Left lung (tissue), 14 donors: ENCODE measurements at places on chromosomes 12 and 14. TPM values are rescaled to one million over a fixed set of nuclear protein-coding genes. Genes with fewer than 3 reads are reported as not detected.
A peak's percentile ranks its signal among the peaks of the same experiment; 100 is the strongest.

DNA sequence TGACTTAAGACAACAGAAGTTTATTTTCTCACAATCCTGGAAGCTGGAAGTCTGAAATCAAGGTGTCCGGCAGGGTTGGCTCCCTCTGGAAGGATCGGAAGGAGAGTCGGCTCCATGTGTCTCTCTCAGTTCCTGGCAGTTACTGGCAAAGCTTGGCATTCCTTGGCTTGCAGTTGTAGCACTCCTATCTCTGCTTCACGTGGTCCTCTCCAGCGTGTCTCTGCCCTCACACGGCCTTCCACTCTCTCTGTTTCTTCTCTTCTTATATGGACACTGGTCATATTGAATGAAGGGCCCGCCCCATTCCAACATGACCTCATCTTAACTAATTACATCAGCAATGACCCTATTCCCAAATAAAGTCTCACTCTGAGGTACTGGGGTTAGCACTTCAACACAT lies 60.1 kb upstream of the TUNAR start:
- DNase-seq = no peak

DNA sequence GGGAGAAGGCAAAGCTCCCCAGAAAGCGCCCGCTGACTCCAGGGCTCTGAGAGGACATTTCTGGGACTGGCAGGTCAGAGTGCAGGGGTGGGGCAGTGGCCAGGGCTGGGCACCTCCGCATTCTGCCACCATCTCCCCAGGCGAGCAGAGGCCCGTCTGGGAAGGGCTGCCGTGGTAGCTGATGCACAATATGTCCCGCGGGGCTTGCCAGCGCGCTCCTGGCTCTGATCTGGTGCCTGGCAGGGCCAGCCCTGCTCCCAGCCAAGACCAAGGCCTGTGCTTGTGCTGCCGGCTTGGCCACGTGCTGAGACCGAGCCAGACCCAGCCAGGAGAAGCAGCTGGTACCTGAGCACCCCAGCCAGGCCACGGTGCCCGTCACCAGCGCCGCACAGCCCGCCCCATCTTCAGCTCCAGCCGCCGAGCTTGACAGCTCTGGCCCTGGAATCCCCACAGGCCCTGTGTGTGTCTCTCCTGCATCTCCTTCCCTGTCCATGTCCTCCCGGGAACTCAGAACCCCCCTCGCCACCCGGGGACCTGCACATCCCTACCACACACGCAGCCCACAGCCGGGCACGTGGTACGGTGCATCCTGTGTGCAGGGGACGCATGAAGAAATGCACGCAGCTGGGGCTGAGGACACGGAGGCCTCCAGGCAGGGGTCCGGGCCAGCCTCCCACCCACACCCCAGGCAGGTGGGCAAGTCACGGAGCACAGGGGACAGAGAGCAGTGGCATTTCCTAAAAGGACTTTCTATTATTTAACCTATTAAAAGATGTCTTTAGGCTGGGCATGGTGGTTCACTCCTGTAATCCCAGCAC lies 68.6 kb upstream of the C14orf180 start:
- DNase-seq = no peak

GRCh38 chr12:65474831-65475230 lies 196.3 kb downstream of the MSRB3 start:
- no peak for DNase-seq

The KRT4 gene
- 6.1 TPM for polyA plus RNA-seq

DNA sequence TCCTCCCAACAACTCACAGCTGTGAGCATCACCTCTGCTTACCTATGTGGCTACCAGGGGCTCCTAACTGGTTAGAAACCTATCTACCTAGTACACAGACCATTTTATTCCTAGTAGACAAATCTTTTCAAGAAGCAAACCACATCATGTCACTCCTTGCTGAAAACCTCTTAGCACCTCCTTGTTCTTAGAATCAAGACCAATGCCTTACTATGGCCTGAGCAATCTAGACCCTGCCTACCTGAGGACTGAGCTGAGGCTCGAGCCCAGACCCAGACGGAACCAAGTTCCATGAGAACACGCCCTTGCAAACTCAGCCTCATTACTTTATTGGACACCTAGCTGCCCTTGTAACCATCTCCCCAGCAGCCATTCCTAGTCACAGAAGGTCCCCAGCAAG lies 32.6 kb downstream of the CMKLR1 start:
- DNase-seq = no peak

- no peak for DNase-seq
These were observed 175.7 kb upstream of the GSC start for GRCh38 chr14:94945615-94946014.

The AEBP2 gene
- polyA plus RNA-seq = 53.8 TPM

GRCh38 chr12:570435-570920 lies 92.8 kb downstream of the NINJ2 start:
- DNase-seq = peak; percentile 19

GRCh38 chr14:33840797-33841196 lies 110.1 kb downstream of the EGLN3 start:
- no peak for DNase-seq

- DNase-seq = peak; percentile 13
These were observed 192.3 kb downstream of the ANO4 start for GRCh38 chr12:100986595-100987547.

DNA sequence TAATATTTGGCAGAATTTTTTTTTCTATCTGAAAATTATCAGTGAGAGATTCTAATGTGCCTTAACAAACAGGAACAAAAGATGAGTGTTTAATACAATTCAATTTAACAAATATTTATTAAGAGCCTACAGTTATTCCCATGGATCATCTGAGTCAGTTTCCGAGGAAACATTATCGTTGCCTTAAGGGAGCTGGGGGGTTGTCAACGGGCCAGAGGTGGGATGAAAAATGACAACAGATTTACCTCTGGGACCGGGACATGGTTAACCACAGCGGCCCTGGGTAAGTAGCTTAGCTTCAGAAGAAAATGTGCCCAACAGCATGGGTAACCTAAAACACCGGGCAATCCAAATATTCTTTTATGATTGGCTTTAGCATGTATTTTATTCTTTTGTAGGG lies 113.6 kb downstream of the DAD1 start:
- DNase-seq = no peak

GRCh38 chr14:56261046-56261445 lies 142.8 kb downstream of the PELI2 start:
- DNase-seq = no peak

- no peak for DNase-seq
These were observed 9.6 kb downstream of the TBX5 start for GRCh38 chr12:114396153-114396868.

DNA sequence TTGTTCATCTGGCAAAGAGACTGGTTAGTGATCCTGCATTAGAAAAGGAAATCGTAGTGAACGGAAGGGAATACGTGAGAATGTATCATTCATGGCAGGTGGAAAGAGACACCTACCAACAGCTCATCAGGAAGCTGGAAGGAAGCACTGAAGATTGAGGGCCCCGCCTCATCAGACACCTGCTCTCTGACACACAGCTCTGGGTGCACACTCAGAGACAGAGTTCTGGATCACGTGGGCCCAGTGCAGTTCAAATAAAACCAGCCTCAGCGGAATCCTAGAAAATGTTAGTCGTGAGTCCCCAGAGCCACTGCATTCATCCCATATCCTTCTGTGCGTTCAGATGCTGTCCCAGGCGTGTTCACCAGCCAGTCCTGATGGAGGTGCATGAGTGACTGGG lies 129.7 kb downstream of the GLT1D1 start:
- no peak for DNase-seq

DNA sequence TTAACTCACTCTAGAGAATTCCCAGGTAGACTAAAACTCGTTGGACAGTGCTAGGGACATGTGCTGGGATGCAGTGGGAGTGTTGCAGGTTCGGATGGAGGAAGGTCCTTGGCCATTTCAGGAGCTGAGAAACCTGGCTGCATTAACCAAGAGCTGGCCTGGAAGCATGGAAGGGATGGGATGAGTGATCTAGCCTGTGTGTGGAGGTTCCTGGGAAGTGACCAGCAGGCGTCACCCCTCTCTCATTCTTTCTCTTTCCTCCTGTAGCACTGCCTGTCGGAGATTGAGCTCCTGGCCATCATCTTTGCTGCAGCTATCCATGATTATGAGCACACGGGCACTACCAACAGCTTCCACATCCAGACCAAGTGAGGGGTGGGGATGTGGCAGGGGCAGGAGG lies 15.6 kb downstream of the PPP1R1A start:
- DNase-seq = no peak

- DNase-seq = no peak
These were observed 132.4 kb upstream of the PZP start for GRCh38 chr12:9340422-9341259.

The POTEG gene
- polyA plus RNA-seq = not detected

DNA sequence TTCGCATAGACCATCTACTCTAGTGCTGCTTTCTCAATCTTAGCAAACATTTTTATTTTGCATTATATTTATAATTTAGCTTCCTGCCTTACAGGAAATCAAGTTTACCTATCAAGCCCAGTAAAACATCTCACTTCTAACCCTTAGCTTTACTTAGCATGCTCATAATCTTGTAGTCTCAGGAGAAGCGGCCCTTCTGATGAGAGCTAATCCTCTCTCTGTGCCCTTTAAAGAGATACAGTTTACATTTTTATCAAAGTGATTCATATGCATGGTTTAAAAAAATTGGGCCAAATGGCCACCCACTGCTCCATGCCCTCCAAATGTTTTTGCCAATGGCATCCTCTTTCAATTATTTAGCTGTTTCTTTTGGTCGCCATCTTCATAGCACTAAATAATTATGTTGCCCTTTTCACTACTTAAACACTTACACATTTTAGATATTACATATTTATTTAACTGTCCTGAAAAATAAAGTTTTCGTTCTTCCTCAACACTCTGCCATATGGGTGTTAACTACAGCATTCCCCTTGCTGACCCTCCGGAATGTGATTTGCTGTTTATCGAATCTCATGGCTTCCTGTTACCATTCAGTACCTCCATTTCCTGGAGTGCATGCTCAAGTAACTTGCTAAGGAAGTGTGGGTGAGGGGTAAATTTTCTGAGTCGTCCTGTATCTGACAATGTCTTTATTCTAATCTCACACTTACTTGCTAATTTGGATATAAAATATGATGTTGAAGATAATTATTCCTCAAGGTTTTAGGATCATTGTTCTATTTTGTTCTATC lies 29.3 kb downstream of the YLPM1 start:
- DNase-seq = no peak

DNA sequence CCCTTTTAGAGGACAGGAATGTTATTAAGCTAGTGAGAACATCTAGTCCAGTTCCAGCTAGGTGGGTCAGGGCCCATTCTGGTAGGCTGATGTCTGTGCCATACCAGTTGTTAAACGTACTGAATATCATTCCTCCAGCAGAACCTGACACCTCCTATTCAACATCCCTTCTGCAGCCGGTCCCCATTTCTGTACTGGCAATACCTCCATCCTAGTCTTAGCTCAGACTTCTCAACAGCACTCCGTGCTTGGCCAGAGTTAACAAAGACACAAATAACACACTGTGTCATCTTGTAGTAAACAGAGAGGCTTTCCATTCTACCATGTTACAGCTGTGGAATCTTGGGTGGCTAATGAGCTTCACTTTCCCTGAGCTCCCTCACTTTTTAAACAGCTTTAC lies 94.3 kb upstream of the PDE3A start:
- DNase-seq = no peak

DNA sequence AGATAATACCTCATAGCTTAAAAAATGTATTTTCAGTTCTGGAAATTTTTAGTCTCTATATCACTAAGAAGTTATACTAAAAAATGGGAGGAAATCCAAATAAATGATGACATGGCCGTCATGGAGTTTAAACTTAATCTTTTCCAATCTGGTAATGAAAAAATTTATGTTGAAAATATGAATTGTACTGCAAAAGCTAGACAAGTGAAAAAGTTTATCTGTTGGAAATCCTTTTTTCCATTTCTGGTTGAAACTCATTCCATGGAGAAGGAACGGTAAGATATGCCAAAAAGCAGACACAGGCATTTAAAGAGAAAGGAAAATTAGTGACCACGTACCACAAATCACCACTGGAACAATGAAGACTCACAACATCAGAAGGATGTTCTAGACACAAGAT lies 314.2 kb upstream of the PRICKLE1 start:
- DNase-seq = no peak

The INTS13 gene
- 29.9 TPM for polyA plus RNA-seq

GRCh38 chr12:47121146-47121545 lies 41.4 kb upstream of the AMIGO2 start:
- DNase-seq = no peak

DNA sequence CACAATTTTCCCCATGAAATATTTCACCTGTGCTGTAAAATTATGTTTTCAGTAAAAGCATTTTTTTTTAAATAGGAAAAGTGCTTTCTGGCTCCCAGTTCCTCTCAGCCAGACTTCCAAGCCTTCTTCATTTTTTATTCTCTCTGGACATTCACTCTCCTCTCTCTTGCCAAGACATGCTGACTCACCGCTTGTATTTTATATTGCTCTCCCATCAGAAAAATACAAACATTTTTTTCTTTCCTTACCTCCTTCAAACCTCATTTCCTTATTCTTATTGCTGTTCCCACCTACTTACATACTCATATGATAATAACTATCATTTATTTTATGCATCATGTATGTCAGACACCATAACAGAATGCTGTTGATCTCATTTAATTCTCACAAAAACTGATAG lies 37.7 kb upstream of the ZNF641 start:
- no peak for DNase-seq

The FAM181A gene
- 0.47 TPM for polyA plus RNA-seq

GRCh38 chr14:32226056-32226455 lies 23.0 kb upstream of the RNU6-8 start:
- peak; percentile 74 for DNase-seq

DNA sequence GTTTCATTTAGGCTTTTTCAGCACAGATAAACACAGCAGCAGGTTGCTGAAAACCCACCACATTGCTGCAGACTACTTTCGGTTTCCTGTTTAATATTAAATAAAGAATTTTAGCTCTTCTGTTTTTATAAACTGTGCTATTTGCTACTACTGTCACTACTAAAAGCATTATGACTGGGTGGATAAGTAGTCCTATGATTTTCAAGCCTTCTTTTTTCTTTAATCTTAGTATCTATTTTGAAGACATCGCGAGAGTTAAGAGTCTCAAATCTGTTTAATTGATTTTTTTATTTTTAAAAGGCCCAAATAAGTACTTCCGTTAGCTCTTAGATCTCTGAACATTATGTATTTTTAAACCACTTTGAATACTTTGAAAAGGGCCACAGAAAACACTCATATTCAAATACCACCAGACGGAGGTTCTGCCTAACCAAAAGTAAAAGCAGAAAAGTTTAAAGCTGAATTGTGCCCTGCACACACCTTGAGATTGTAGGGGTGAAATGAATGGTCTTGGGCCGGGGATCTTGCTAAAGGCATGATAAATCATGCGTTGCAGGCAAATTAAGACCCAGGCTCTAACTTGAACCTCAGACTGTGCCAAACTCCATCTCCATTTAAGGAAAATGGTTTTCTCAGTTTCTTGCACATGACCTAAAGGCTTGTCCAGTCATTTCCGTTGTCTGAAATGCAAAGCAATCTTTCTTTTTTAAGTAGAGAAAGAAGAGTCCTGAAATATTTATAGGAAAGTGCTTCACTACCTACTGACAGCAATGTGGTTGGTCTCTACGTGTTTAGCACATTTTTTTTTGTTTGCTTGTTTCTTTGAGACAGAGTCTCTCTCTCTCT lies 13.6 kb upstream of the FOXN3 start:
- DNase-seq = no peak
